Cerebellar cortex (tissue), 1 donor: ENCODE measurements at places on chromosomes 3 and 15.

DNA sequence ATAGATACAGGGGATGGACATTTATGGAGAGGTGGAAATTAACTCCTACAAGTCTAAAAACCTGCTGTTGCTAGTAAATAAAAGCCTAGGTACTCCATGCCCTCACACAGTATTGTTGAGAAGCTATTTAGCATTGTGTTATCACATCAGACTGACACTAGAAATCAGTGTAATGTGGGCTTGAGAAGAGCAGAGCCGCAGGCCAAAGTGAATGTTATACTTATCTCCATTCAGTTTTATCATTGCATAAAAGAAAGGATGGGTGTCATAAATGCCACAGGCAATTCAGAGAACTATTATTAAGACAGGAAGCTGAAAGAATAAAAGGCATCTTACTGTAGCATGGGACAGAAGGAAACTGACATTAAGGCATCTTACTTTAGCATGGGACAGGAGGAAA lies 13.7 kb upstream of the ISLR start:
- DNase-seq = no peak

DNA sequence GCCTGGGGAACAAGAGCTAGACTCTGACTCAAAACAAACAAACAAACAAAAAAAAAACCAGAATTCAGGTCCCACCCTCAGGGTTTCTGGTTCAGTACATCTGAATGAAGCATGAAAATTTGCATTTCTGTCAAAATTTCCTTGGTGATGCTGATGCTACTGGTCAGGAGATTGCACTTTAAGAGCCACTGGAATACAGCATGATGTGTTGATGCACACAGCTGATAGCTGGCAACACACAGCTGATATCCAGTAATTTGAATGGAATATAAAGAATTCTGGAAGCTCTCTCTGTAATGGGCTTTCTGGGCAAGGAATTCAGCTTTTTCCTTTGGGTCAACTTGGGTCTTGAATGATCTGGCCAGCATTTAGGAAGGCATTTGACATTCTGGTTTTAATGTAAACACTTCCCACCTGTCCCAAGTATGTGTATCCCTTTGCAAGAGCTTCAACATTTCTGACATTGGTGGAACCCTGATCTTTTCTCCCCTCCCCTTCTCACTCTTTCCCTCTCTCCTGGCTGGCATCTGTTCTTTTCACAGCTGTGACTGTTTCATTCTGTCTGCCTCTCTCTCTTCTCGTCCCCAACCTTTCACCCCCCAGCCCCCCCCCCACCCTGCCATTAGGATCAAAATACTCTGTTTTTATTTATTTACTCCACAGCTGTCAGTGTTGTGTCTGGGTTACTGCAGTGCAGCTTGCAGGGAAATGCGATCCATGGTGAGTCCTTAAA lies 189.5 kb downstream of the TPRG1 start:
- no peak for DNase-seq

DNA sequence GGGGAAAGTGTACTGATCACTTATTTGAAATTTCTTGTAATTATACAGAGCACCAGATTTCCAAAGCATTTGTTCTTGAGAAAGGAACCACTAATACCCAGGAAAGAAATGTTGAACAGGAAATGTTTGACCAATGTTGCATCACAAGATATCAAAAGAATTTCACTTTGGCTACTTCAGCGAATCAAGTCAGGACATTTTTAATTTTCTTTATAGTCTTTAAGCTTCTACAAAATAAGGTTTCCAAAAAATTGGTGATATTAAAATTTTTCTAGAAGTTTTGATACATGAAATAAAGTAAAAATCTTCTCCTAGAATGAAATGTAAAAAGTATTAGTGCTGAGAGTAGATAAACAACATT lies 421.9 kb downstream of the MECOM start:
- no peak for DNase-seq

DNA sequence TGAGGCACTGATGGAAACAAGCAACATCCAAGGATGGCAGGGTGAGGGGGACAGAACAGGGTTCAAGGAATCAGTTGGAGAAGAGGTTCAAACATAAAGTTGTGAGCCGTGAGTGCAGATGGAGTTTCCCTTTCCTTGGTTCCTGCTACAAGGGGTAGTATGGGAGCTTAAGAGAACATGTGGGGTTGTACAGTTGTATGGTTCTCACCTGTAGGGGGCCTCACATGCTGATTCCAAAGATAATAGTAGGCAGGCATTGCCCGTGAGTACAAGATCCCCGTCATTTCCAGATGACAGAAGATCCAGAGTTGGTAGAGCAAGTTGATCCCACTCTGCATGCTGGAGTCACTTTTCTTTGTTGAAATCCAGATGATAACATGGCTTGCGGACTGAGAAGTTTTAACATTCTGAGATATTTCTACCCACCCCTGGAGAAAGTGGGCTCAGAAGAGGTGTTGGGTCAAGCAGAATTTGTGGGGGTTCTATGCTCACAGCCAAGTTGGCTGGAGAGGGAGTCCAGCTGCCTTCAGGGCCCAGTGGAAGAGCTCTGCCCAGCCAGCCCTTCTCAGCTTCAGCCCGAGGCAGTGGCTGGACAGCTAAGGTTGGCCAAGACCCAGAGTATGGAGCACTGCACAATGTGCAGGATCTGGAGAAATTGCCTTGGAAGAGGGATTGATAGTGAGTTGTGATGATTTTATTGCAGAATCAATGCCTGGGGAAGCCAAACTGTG lies 141.8 kb downstream of the THSD4 start:
- no peak for DNase-seq

DNA sequence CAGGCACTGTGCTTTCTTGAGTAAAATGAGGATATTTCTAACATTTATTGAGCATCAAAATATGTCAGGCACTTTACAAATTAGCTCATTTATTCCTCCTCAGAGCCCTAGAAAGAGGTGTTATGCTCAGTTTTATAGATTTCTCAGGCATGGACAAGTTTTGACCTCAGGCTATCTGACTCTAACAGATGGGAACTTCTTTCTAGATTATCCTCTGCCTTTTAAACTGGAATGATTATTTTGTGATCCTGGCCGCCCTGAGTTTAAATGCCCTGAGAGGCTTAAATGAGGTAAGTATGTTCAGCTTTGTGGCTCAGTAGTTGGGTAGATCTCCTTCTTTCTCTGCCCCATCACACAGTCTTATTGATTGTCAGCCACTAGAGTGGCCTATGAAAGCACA lies 32.3 kb upstream of the ATP1B3 start:
- DNase-seq = no peak

GRCh38 chr3:55069950-55070349 lies 142.1 kb upstream of the LRTM1 start:
- no peak for DNase-seq

DNA sequence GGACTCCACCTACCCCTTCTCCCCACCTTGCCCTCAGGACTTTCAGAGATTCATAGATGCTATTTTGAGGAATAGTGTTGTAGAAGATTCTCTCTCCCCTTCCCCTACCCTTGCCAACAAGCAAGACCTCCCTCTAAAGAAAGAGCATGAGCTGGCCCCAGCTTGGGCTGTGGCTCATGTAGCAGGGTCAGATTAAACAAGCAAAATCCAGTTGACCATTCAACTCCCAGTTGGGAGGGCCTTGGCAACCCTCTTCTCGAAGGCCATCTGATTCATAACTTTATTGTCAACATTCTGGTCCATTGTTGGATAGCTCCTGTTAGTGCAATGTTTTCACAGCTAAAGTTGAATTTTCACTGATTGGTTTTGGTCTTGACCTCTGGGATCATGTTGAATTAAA lies 41.1 kb downstream of the TNFAIP8L3 start:
- no peak for DNase-seq

GRCh38 chr15:41256577-41257038 lies 25.5 kb downstream of the CHP1 start:
- DNase-seq = no peak

- no peak for DNase-seq
Measured at GRCh38 chr15:32977506-32977905, 217.0 kb downstream of the FMN1 start.

DNA sequence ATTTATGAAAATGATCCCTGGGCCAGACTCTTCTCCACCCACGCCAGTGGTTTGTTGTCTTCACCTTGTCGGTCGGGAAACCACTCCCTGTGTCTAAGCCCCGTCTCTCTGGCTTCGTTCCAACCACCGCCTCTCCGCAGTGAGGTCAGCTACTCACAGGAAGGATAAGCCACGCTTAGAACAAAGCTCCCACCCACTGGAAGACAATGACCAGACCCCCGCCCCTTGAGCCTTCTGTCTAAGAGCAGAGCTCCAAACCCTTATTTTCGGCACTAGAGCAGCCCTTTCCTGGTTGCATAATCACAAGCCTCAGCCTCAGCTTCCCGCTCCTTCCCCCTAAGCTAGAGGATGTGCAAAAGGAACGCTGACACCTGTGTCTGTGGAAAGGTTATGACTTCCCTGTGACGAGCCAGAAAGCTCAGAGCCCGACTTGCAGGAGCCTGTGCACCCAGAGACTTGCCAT lies 114.9 kb upstream of the MEF2A start:
- no peak for DNase-seq

DNA sequence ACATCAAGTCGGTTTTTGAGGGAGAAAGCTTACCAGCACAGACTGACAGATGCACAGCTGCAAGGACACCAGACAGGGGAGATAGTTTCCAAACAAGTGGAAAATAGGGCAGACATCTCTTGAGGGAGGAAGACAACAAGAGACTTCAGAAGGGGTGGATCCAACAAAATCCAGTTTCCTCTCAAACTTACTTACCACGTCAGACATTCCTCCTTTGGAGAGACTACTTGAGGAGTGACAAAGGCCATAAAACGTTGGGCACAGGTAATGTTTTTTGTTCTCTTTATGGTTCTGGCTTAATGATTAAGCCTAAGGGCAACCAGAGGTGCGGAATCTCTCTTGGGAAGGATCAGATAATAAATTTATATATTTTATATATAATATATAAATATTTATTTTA lies 76.1 kb downstream of the CD200 start:
- no peak for DNase-seq

DNA sequence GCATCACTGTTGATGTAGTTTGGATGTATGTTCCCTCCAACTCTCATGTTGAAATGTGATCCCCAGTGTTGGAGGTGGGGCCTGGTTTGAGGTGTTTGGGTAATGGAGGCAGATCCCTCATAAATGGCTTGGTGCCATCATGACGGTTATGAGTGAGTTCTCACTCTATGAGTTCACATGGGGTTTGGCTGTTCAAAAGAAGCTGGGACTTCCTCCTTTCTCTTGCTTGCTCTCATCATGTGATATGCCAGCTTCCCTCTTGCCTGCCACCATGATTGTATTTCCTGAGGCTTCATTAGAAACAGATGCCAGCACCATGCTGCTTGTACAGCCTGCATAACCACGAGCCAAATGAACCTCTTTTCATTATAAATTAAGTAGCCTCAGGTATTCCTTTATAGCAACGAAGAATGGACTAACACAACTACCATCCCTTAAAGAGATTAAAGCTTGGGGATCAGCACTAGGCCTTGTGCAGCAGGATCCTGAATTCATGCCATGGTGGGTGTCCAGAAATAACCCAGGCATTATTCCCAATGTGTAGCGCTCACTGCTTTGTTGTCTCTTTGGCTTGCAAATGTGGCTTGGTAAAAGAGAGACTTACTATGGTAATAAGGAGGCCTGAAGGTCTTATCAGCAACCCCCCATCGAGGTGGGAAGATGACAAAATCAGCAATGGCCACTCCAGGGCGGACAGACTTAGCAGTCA lies 41.9 kb downstream of the NDUFB4 start:
- DNase-seq = peak; percentile 76

DNA sequence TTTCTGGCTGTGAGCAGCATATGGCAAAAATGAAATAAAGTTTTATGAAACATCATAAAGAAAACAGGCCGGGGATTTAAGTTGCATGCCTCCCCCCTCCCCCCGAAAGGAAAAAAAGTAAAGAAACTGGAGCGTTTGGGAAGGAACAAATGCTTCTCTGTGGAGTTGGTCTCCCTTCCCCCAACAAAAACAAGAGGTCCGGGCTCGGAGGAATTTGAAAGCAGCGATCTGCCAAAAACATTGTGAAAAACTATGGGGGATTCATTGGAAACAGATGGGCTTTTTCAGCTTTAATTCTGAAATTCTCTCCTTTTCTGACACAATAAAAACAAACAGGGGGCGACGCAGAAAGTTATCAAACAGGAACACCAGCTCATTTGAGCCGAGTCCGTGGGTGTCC lies 17.0 kb downstream of the RGMA start:
- DNase-seq = no peak

DNA sequence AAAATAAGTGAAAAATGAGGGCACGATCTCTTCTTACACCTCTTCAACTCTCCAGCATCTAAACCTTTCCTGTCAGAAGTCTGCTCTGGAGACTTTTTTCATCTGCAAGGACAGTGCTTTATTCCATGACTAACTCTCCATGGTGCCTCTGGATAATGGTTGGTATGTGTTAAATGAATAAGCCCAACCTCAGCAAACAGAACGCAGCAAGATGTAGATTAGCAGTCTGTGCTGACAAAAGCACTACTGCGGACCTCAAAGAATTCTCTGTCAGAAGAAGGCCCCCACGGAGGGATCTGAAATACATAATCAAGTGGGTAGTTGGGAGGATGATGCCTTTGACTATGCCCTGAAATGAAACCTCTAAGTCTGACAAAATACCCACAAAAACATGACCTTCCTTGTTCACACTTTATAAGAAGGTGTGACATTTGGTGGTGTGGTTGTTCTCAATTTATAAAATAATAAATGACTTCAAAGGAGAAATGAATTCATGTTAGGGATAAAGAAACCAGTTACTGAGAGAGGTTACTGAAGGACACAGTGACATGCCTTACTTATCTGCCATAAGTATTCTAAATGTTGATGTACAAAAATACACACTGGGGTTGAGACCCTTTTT lies 43.2 kb upstream of the ADCY5 start:
- DNase-seq = no peak

GRCh38 chr3:125337506-125337905 lies 37.6 kb downstream of the ZNF148 start:
- DNase-seq = no peak

- no peak for DNase-seq
Measured at GRCh38 chr15:29815000-29815710, 7.1 kb downstream of the TJP1 start.

DNA sequence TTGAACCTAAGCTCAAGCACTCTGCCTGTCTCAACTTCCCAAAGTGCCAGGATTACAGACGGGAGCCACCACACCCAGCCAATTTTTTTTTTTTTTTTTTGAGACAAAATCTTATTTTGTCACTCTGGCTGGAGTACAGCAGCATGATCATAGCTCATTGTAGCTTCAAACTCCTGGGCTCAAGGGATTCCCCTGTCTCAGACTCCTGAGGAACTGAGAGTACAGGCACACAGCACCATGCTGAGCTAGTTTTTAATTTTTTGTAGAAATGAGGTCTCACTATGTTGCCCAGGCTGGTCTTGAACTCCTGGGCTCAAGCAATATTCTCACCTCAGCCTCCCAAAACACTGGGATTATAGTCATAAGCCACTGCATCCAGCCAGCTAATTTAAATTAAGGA lies 36.8 kb upstream of the SUCLG2 start:
- no peak for DNase-seq
